ENCODE measurements at places on chromosomes 12 and 14. TPM values are rescaled to one million over a fixed set of nuclear protein-coding genes. Genes with fewer than 3 reads are reported as not detected.

PRH2 gene
- polyA plus RNA-seq = 0.63 TPM

GRCh38 chr12:49541911-49542505 is 3.2 kb downstream of the KCNH3 start:
- no peak for DNase-seq

DNA sequence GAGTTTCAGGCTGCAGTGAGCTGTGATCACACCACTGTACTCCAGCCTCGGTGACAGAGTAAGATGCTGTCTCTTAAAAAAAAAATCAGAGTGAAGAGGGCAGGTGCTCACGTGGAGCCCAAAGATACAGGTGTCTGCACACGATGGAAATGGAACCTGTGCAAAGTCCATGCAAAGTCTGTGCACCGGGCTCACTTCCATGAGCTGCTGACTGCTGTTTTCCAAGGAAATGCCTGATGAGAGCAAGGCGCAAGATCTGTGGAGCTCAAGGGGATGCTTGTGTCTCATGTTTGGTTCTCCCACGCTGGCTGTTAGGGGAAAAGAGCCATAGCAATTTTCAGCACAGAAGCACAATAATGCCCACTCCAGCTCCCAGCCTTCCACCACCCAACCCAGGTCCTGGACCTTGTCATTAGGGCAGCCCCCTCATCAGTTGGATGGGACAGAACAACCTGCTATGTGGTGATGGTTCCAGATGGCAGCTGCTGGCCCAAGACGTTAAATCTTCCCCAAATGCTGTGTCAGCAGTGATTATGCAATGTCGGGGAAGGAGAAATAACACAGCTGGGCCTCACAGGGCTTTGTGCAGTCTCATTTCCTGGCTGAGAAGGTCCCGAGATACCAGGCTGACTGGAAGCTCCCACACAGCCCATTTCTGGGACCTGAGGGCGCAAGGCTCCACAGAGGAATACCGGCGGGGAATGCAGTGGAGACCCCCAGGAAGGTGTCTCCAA is 27.9 kb upstream of the DICER1 start:
- peak; percentile 85 for DNase-seq

SLCO1C1 gene
- 2.3 TPM for polyA plus RNA-seq

DNA sequence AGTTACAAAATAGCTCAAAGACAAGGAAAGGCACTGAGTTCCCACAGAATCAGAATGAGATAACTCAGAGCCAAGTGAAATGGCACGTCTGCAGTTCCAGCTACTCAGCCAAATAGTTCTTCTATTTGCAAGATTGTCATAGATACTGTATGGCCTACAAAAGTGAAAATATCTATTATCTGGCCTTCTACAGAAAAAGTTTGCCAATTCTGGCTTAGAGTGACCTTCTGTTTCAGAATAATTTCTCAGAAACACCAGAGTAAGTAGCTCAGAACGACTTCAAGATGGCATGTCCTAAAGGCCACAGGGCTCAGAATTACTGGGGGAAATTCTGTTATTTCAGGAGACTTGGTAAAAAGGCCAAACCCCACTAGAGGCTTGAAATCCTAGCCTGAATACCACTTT is 10.7 kb upstream of the RTRAF start:
- DNase-seq = no peak

DNA sequence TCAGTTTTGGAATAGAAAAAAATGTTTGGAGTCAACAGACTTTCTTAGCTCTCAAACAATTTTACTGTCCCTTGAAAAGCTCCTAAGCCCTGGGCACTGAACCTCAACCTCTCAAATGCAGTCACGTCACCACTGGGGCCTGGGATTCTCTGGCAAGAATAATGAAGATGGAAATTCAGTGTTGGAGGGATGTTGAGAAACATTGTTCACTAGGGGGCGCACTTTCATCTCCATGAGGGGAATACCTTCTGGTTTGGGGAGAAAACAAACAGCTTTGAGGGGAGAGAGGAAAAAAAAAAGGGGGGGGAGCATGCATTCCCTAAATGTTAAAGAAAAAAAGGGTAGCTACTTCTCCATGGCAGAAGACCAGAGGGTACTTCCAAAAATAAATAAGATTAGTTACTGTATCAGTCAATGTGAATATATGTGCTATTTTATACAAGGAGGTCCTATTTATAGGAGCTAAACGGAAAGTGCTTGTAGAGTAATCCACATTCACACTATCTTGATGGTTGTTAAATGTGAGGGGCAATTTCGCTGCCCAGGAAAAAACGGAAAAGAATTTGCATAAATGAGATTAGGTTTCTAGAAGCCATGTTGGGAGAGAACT is 5.8 kb upstream of the TBPL2 start:
- peak; percentile 11 for DNase-seq

DNA sequence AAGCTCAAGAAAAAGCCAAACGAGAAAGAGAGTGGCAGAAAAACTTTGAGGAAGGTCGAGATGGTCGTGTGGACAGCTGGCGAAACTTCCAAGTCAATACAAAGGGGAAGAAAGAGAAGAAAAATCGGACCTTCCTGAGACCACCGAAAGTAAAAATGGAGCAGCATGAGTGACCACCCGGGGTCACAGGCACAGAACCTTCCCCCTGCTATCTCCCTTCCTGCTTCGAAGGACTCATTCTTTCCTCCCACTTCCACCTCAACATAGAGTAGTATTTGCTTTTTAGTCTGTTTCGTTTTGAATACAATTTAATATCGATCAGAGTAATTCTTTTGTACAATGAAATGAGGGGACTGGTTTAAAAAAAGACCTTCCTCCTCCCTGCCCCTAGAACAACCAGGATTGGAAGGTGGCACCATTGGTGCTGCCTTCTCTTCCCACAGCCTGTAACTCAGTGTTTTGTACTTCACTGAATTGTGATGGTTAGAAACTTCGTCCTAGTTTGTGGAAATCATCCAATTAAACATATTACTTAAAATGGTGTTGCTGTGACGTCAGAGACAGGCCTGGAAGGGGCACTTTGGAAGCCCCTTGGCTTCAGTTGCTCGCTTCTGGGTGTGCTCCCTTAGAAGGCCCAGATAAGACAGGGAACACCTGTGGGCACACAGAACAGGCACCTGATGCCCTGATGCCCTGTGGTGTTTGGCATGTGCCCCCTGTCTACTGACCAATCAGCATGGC is 26.1 kb upstream of the NFKBIA start:
- DNase-seq = no peak

- peak; percentile 57 for DNase-seq
Observed at GRCh38 chr12:16603916-16604575, 1.9 kb downstream of the LMO3 start.

DNA sequence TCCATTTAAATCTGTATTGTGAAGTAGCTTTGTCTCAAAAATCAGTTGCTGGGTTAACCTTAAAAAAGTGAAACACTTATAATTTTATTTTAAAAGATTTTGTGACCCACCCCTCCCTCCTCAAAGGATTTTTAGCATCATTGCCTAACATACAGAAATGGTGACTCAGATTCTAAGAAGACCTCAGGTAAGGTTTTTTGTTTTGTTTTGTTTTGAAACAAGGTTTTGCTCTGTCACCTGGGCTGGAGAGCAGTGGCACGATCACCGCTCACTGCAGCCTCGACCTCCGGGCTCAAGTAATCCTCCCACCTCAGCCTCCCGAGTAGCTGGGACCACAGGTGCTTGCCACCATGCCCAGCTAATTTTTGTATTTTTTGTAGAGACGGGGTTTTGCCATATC is 74.2 kb downstream of the GNS start:
- DNase-seq = no peak

RPS6KL1 gene
- polyA plus RNA-seq = 1.1 TPM

DNA sequence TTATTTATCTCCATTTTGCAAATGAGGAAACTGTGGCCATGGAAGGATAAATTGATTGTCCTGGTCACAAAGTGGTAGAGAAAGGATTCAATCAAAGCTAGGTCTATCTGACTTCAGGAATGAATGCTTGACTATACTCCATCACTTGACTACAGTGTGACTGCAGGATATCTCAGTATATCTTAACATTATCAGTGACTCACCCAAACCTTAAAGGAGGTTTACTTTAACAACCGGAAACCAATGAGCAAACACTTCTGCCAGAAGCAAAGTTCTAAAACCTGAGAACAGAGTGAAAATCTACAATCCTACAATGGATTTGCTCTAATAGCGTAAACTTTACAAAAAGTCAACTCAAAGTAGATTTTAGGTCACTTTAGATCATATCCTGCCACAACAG is 277.0 kb downstream of the CEP128 start:
- DNase-seq = no peak

- DNase-seq = no peak
Observed at GRCh38 chr14:75081660-75082229, 12.3 kb downstream of the ZC2HC1C start.

SMCO2 gene
- polyA plus RNA-seq = 0.56 TPM

ITGA7 gene
- polyA plus RNA-seq = 33.9 TPM

VDR gene
- polyA plus RNA-seq = 1.9 TPM

RAD51AP1 gene
- polyA plus RNA-seq = 31.7 TPM

DNA sequence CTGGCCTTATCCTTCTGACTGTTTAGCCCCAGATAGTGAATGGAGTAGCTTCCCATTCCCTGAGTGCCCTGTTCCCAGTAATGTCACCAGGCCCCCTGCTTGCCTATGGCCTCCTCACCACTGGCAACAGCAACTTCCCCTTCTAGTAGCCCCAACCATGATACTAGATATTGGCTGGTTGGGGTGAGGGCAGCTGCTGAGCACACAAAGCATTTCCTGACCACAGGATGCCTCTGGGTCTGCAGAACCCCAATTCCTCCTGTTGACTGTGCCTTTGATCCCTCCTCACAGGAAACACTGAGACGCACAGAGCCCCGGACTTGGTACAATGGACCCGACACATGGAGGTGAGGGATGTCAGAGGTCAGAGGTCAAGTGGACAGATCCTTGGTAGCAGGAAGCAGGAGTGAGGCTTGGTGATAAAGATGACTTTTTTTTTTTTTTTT is 597 bp downstream of the SOAT2 start:
- no peak for DNase-seq

- no peak for DNase-seq
Observed at GRCh38 chr12:22689876-22690275, 64.9 kb downstream of the ETNK1 start.

GRCh38 chr12:131075611-131076010 is 121.9 kb downstream of the ADGRD1 start:
- no peak for DNase-seq

GRCh38 chr12:111440152-111440551 is 34.4 kb downstream of the SH2B3 start:
- no peak for DNase-seq

DNA sequence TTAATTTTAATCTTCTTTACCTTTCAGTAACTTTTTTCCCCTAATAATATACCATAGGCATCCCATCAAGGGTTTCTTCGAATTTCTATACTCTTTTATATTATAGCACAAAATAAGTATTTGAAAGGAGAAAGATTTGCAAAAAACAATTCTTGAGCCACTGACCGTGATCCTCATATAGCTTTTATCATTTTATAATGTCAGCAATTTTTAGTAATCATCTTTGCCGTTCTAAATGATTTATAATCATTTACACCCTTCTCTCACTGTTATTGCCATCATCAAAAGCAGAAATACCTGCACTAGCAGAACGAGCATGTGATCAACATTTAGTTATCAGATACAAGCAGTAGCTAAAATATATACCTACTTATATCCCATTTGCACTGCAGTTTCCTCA is 16.9 kb downstream of the PTPRQ start:
- no peak for DNase-seq

DNA sequence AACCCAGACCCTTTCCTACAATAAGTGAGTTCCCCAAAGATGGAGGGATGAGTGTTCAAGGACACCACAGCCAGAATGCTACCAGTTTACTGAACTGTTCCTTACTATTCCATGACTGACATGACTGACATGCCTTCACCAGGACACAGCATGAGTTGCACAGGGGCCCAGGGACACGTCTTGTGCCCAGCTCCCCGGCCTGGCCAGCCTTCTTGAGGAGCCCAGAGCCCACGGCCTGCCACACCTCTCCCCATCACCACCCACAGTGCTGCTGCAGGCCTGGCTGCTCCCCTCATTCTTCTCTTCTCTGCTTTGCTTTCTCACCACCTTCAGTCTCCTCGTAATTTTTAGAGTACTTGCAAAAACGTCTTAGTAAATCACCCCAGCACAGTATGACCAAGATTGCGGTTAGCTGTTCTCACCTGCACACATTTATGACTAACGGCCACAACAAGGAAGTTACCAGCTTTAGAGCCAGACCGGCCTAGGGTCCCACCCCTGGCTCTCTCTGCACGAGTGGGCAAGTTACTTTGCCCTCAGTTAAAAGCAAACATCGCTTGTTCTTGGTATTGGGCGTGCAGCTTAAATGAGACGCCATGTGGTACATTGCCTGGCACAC is 18.5 kb downstream of the PPP2R5E start:
- no peak for DNase-seq

HOXC12 gene
- not detected for polyA plus RNA-seq

DNA sequence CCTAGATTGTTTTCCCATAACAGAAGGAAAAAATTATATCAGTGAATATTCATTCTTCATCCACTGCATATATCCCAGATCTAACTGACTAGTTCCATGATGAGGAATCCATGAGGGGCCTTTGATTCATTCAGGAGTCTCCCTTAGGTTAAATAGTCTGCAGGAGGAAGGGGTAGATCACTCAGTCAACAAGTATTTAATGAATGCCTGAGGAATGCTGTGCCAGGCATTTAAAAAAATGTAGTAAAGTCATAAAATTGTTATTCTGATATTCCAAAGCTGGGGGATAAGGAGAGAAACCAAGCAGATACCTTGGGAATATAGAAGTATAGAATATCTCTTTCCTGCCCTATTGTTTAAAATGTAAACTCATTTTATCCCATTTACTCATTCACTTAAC is 216.2 kb upstream of the CAND1 start:
- DNase-seq = no peak

DNA sequence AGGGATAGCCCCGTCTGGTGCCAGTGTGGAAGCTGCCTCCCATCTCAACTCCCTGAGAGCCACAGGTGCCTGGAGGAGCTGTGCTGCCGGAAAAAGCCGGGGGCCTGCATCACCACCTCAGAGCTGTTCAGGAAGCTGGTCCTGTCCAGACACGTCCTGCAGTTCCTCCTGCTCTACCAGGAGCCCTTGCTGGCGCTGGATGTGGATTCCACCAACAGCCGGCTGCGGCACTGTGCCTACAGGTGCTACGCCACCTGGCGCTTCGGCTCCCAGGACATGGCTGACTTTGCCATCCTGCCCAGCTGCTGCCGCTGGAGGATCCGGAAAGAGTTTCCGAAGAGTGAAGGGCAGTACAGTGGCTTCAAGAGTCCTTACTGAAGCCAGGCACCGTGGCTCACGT is 25.5 kb upstream of the P2RX4 start:
- DNase-seq = no peak

P2RX7 gene
- 1.6 TPM for polyA plus RNA-seq

ERP27 gene
- 13.3 TPM for polyA plus RNA-seq

Data from right lung (tissue), 10 donors.